Activated CD4-positive, alpha-beta T cell treated with anti-CD3 and anti-CD28 coated beads, Interleukin-2, amount 50 U/mL, for 1 hour (primary cell): ENCODE measurements at places on chromosomes 4 and X.

DNA sequence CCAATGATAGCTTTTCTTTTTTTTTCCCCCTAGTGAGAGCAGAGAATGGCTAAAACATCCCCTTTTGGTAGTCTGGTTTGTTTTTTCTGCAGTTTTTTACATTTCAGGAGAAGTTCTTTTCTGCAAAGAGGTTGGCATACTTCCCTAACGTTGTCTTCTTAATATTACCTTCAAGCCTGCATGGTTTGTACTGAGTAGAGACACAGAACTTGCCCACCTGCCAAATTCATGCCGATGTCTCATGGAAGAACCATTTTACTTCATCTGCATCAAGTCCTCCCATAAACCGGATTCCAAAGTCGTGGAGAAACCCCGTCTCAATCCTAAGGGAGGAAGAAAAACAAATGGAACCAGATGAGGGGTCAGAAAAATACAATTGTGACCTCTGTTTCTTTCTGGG lies 89.7 kb downstream of the SHOX start:
- no peak for DNase-seq

GRCh38 chr4:108466936-108467902 lies 153.2 kb upstream of the RPL34 start:
- DNase-seq: no peak

DNA sequence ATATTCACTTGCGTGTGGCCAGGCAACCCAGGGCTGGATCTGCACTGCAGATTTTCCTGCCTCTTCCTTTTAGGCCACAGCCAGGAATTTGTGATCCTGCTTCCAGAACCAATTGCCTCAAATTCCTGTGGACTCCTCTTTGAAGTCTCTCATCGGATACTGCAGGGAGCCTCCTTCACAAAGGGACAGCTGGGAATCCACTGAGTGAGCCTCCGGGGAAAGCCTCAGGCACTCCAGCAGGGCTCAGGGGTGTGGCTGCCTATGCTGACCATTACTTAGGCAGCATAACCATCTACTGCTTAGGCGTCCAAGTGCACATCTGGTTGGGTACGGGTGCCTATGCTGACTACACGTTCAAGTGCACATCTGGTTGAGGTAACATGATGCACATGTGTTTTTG lies 321.5 kb downstream of the NLGN4X start:
- DNase-seq: no peak

GRCh38 chr4:17939054-17939453 lies 82.5 kb downstream of the LCORL start:
- DNase-seq: no peak

DNA sequence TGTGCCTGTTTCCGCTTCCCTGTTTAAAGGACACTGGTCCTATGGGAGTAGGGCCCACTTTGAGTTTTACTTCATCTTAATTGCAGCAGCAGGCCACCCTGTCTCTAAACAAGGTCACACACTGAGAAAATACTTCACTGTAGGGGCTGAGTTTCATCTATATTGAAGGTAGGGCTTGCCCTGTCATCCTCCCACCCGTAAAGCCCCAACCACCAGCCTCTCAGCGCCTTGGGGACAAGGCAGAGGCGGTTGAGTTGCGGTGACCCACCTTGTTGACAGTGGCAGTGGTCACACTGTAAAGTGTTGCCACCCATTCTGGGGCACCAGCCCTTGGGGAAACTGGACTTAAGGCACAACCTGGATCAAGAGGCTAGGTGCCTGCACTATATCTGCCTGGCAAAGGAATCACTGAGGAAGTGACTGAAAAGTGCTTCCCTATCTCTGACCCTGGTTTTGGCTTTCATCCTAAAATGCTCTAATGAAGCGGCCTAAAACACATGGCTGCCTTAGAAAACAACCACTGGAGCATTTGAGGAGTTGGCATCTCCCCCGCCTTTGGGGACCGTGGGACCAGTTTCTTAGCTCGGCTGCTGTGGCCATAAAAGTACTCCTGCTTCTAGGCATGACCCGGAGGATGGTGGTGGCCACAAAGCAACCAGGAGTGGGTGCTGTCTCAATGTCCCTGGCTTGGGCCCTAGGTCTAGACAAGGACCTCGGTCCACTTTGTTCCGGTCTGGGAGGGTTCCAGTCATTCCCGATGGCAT lies 7.8 kb upstream of the WDR1 start:
- DNase-seq: no peak

DNA sequence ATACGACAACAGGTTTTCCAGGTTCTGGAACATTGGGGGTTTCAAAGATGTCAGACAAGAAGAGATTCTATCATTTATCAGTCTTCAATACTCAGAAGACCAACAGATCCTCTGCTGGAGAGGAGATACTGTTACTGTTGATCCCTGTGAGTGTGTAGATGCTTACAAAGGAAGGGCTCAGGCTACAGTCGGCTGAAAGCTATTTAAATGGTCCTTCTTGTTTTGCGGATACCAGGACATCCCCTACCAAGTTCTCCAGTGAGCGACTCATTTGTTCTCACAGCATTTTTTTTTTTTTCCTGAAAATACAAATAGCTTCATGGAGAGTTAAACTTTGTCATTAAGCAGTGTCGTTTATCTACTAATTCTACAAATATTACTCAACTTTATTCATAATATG lies 201.6 kb downstream of the CAMK2D start:
- no peak for DNase-seq

DNA sequence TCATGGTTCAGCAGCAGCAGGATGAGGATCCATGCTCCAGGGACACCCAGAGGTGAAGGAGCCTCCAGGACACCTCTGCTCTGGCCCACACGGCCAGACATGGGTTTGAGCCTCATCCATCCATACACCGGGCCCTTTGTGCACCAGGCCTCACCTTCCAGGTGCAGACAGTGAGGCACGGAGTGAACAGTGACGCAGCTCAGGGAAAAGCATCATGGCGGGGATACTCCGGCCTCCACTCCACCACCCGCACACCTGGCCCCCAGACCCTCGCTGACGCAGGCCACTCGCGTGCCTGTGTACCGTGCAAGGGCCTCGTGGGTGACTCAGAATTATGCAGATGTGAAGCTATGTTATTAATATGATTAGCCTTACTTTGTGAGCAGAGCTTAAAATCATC lies 33.3 kb downstream of the ADRA2C start:
- DNase-seq: no peak

DNA sequence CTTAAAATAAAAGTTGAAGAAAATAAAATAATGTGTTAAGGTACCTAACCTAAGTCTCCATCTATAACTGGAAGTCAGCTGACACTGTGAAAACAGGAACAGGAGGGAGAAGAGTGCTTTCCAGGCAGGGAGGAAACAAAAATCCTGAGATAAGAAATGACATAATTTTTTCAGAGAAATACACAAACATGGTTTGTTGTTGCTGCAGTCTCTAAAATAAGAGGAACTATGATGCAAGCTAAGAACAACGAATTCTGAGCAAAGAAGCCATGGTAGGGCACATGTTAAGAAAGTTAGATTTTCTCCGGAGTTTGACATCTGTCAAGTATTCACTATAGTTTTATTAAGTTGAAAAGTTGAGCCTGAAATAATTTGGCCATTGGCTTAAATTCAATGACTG lies 26.9 kb downstream of the PAPSS1 start:
- DNase-seq: no peak

DNA sequence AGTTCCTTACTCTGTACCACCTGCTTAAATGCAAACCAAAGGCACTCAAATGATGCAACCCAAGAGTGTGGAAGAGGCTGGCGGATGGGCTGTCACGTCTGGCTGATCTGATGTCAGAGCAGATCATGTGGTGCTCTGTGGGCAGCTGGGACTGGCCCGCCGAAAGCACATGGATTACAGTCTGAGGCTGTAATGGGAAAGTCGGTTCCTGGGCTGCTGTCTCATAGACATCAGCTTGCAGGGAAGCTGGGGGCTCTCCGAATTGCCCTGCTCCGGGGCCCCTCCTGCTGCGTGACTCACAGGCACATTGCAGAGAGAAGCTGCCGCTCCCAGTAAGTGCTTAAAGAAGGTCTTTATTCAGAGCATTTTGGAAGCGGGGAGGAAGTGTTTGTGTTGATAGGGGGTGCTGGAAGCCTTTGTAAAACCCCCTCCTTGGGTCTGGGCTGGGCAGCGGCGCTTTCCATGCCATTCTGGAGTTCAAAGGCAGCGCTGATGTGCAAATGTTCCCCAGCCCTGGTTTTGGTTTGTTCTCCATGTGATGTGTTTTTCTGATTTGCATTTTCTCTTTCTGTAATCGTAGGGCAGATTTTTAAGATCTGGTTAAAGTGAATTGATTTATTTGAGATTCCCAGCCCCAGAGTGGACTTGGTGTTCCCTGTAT lies 181.1 kb downstream of the LARP7 start:
- no peak for DNase-seq

DNA sequence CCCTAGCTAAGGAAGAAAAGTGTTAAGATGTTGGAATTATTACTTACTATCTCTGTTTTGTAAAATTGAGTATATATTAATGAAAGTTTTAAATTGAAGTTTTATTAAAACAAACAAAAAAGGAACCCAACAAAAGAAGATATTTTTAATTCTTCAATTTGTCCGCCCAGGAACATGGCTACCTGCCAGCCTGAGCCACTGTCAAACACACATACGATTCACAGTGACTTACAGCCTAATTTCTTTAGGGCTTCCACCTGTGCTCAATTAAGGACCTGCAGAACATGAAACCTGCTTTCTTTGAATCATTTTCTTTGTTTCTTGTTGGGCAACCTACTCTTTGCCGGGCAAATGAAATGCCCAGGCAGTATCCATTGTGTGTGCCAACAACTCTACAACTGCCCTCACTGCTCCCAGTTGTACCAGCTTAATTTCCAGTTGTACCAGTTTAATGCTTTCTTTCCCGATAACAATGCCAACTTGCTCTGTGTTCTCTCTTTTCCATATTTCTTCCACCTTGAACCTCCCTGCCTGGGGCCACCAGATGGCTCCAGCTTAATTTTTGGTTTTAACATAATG lies 181.7 kb downstream of the GBA3 start:
- no peak for DNase-seq

DNA sequence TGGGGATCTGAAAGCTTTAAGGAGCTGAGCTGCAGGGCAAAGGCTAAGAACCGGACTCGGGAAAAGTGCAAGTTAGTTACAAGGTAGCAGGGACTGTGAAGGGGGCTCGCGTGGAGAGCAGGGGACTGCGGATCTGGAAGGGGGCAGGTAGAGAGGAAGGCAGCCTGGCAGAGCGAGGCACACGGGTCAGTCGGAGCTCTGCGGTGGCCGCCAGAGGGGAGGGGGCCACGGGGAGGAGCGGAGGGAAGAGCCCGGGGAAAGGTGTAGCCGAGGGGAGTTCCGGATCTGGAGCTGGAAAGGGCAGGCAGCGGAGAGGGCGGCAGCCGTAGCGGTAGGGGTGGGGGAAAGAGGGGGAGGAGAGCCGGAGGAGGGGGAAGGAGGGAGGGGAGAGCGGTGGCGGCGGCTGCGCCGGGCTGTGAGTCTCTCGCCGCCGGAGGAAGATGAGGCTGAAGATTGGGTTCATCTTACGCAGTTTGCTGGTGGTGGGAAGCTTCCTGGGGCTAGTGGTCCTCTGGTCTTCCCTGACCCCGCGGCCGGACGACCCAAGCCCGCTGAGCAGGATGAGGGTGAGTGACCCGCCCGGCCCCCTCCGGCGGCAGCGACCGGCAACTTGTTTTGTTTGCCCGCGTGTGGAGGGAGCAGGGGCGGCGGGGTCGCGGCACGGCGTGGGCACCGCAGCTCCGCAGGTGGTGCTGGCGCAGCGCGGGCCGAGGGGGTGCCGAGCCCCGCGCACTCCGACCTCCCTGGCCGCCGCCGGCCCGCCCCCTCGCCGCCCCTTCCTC lies at the start of gene GALNT7:
Gene GALNT7 (plus strand): TSS at position 416 of the 782 bp plus-strand sequence. CDS start 25 bp downstream, at position 441.
- peak; percentile 59 for DNase-seq

GRCh38 chrX:10195947-10196346 lies 39.2 kb downstream of the CLCN4 start:
- no peak for DNase-seq
